SIG-M5 (cell line): ENCODE measurements at places on chromosomes 11 and 22.

GRCh38 chr11:21811572-21811971 is 381.3 kb upstream of the ANO5 start:
- DNase-seq: no peak

DNA sequence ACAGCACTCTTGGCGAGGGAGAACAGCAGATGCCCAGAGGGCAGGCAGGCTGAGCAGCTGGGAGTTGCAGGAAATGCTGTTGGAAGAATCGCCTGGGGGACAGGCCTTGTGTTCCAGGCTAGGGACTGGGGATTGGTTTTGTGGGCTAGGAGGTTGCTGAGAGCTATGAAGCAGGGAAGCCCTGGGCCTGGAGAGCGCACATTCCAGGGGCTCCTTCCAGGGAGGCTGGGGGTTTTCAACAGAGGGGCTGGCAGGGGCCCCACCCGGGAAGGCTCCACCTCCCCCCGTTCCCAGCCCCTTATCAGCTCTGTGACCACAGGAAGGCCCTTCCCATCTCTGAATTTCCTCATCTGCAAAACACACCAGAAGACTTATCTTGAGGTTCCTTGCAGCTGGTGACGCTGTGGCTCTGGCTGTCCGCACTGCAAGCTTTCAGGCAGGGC is 21.7 kb downstream of the WNT11 start:
- DNase-seq: no peak

DNA sequence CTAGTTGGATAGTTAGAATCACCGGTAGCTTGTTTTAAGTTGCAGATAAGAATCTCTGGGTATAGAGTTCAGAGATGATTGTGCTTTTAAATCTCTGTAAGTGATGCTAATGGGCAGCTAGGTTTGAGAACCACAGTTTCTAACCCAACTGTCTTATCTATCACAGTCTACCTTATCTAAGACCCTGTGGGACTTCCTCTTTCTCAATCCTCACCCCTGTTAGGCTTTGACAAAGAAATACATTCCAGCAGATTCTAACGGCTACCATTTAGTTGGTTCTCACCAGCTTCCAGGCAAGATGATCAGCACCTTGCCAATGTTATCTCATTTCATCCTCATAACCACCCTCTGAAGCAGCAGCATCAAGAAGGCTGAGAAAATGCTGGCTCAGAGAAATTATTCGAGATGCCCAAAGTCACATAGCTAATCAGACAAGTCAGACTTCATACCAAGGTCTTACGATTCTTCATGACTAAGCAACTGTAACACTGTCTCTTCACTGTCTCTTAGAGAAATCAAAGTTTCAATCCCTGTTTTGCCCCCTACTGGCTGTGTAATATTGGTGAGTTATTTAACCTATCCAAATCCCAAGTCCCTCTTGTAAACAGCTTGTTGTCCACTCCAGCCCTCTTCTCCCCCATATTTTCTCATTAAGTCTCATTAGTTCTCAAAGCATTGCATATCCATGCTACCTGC is 192.4 kb upstream of the API5 start:
- DNase-seq: no peak

GRCh38 chr22:35746248-35746647 is 28.6 kb downstream of the APOL5 start:
- DNase-seq: no peak

- no peak for DNase-seq
Measured at GRCh38 chr22:45423524-45423923, 10.0 kb downstream of the RIBC2 start.

DNA sequence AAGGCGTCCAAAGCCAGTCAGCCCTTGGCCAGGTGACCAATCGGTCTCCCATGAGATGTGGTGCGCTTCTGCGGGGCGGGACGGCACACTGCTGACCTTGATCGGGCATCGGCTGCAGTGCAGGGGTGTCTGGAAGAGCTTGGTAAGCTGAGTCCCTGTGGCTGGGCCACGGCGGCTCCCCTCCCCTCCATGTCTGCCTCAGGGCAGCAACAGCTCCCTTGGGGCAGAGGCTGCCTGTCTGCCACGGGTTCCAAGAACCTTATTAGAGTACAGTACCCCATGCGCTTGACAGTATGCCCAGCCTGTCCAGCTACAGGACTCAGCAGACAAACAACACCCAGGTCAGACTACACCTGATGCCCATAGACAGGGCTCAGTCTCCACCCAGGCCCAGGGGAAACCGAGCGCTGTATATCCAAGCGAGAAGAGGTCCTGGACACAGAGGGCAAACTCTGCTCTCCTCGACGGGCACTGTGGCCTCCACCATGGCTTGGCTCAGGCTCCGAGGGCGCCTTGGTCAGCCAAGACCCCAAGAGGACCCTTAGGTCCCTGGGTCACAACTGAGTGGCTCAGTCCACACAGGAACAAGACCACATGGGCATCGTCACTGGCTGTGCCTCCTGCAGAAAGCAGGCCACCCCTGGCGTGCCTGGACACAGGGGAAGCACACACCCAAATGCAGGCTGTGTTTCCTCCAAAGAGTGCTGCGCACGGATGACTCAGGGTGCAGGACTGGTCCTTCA is 18.9 kb downstream of the TSPAN32 start:
- DNase-seq: no peak

GRCh38 chr11:34926101-34926830 is 9.8 kb downstream of the PDHX start:
- DNase-seq: no peak

DNA sequence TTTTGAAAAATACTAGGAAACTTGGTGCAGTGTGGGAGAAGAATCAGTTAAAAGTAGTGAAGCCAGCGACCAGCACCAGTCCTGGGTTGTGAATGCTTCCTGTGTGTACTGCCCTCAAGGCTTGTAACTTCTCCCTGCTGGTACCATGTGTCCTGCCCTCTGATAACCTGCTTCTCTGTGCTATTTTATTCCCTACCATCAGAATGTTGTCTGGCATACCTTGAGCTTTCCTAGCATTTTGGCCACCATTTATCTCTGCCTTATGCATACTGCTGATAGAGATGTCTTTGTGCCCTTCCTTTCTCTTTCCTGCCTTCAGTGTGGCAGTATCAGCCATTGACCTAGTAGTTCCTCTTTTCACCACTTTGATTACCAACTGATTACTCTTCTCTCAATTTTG is 2.0 kb downstream of the GTF2H1 start:
- DNase-seq: no peak

GRCh38 chr11:85723088-85723487 is 37.1 kb upstream of the CCDC89 start:
- no peak for DNase-seq

DNA sequence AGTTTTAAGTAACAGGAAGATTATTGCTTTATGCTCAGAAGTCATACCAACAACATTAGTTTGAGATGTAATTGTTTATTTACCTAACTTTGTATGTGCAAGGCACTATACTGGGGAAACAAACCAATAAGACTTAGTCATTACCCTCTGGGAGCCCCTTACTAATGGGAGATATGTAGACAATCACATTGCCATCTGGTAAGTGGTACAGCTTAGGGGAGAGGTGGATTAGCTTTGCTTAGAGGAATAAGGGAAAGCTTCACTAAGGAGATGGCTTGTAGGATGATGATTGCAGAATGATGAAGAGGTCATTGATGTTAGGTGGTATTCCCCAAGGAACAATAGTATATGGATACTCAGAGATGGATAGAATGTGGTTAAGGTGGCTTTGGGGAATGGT is 17.5 kb downstream of the EMSY start:
- DNase-seq: no peak

GRCh38 chr11:78489184-78489583 is 71.6 kb upstream of the GAB2 start:
- DNase-seq: no peak

DNA sequence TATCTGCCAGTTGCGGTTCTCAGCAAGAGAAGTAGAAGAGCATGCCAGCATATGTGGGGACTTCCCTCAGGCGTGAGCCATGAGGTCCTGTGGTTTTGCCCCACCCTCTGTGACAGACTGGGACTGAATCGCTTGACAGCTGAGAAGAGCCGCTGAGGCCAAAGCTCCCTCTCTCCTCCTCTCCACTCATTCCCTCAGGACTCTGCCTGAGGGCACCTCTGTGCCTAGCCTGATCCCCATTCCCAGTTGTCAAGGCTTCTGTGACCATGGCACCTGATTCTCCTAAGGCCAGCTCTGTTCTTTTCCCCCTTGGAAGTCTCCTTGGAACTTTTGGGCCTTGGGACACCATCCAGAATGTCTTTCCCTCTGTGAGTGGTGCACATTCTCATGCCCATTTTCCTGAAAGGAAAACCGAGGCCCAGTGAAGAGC is 27.0 kb downstream of the ART5 start:
- no peak for DNase-seq

- DNase-seq: no peak
Measured at GRCh38 chr11:49424136-49424535, 215.7 kb upstream of the FOLH1 start.

DNA sequence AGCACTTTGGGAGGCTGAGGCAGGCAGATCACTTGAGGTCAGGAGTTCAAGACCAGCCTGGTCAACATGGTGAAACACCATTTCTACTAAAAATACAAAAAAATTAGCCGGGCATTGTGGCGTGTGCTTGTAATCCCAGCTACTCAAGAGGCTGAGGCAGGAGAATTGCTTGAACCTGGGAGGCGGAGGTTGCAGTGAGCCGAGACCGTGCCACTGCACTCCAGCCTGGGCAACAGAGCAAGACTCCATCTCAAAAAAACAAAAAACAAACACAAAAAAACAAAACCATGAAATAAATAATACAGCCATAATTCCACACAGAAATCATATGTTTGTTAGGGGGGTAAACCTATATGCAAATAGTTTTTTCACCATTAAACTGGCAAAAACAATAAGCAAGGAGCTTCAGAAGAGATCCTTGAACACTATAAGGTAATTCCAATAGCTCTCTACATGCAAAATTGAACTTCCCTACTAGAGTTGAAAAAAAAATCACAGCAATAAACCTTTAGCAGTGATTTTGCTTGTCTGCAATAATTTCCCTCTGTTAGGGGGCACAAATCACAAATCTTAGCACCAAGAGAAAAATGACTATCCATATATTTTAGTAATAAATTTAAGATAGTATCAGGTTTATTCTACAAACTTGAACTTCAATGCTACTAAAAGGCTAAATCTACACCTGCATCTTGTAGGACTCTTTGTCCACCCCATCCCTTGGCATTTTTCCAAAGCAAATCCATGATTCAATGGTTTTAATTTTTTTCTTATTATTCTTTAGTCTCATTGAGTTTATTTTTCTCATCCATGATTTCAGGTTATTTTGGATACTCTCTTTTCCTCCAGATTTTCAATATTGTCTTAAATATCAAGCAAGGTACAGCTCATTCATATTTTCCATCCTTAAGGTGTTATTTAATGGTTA is 3.9 kb downstream of the CSTF3 start:
- no peak for DNase-seq

DNA sequence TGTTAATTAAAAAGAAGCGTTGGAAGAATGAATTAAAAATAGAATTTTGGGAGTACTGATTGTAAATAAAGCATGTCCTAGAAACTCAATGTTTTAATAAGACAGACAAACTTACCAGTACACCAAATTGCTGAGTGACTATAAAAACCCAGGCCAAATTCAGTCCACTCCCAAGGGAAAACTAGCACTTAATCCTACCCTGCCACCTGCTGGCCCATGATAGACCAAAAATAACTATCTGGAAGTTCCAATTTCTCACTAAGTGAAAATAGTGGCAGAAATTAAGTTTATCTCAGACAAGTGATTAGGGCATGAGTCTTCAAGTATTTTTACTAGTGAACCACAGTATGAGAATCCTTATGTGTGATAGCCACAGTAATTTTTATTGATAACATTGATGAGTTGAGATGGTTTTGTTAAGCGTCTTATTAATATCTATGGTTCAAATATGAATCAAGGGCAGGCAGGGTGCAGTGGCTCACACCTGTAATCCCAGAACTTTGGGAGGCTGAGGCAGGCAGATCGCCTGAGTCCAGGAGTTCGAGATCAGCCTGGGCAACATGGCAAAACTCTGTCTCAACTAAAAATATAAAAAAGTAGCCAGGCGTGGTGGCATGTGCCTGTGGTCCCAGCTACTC is 9.8 kb upstream of the DDX10 start:
- DNase-seq: no peak

DNA sequence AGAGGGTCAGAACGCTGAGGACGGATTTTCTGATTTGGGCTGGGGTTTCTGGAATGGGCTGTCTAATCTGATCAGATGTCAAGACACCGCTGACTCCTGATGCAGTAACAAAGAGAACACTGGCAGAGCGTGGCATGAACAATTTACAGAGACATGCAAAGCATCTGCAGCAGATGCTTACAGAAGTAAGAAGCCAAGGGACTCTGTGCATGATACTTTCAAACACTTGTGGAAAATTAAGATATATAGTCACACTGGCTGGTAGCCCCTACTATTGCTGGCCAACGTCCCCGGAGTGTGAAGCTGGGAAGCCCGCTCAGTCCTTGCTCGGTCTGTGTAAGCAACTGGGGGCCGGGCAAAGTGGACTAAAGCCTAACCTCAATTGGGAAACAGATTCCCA is 903.7 kb downstream of the BRD1 start:
- no peak for DNase-seq

DNA sequence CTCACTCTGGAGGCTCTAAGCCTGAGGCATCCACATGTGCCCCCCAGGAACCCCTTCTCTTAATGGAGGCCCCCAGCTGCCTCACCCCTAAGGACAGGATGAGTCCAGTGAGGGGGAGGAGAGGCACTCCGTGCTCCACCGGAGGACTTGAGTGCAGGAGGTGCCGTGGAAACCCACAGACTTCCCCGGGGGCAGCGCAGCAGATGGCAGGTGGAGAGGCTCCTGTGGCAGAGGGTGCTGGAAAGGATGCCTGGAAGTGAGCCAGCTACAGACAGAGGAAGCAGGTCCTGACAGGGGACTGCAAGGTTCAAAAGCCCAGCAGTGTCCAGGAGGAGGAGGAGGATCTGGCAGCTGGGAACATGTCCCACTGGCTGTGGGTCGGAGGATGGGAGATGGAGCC is 1384.0 kb downstream of the TBC1D22A start:
- no peak for DNase-seq

GRCh38 chr11:122337241-122337640 is 221.2 kb upstream of the BLID start:
- DNase-seq: no peak
